HFFc6 (cell line): ENCODE measurements at places on chromosomes 12 and 14.
A peak's percentile ranks its signal among the peaks of the same experiment; 100 is the strongest.

- DNase-seq: no peak
Observed at GRCh38 chr12:83186419-83186818, 499.7 kb downstream of the TMTC2 start.

DNA sequence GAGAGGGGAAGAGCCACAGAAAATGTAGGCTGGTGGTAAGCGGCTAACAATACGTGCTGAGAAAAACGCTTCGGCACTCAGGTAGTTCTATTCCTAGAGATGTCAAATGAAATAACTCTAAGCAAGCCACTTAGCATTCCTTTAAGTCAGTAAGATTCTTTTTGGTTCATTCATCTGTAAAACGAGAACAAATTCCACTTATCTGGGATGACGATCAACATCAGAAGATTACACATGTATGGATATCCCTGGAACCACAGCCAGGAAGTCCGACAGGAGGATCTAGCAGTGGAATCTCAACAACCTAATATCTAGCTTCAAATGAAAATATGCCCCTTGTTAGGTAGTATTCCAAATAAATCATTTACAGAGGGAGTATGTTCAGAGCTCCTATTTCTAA lies 74.6 kb upstream of the CDKN3 start:
- DNase-seq: peak; percentile 9

DNA sequence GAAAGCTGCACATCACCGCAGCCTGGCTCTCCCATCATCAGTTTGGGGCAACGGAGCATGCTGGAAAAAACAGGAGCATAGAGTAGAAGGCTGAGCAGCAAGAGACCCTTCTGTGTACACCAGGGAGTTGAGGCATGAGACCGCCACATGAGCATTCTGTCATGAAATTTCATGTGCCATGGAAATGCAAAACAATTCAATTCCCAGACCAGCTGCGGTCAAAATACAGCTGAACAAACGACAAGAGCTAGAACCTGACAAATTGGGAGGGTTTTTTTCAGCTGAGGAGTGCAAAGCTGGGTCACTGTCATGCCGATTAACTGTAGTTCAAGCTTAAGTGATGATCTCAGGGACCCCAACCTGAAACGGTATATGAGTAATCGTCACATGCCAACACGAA lies 37.1 kb downstream of the TMEM30B start:
- DNase-seq: no peak

DNA sequence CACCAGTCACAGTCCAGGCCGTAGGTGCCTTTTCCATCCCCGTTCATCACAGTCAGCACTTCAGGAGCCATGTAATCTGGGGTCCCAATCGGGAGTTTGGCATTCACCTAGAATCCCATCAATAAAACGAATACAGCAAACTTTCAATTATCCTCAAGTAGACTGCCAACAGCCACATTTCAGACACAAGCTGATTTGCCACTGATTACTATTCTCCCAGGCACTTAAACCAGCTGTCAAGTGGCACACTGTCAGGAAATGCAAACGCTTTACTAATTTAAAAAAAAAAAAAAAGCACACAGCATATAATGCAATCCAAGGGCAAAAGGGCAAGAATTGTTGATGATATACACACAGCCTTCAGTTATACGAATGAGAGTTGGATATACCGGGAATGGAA lies 51.9 kb downstream of the CIT start:
- no peak for DNase-seq

GRCh38 chr12:109134186-109134917 lies 18.0 kb downstream of the ACACB start:
- DNase-seq: peak; percentile 3

GRCh38 chr12:92036061-92036620 lies 109.5 kb downstream of the BTG1 start:
- DNase-seq: no peak

GRCh38 chr14:69887740-69888657 lies 8.8 kb downstream of the SMOC1 start:
- DNase-seq: no peak

- no peak for DNase-seq
Observed at GRCh38 chr14:70002589-70003346, 123.6 kb downstream of the SMOC1 start.

GRCh38 chr12:111745211-111745610 lies 21.5 kb upstream of the ALDH2 start:
- DNase-seq: no peak

DNA sequence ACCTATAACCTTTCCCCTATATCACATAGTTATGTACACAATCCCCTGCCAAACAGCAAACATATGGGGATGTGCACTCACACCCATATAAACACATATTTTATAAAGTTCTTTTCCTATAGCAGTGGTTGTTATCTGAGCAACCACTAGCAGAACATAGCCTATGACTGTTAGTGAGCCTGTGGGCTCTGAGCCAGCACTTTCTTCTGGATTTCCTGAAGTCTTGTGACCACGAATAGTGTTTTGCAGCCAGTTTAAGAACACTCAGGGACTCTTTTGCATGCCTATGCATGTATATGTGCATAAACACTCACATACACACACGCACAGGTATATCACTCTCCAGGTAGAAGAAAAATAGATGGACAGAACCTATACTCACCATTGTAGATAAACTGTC lies 17.1 kb downstream of the TESPA1 start:
- DNase-seq: no peak

DNA sequence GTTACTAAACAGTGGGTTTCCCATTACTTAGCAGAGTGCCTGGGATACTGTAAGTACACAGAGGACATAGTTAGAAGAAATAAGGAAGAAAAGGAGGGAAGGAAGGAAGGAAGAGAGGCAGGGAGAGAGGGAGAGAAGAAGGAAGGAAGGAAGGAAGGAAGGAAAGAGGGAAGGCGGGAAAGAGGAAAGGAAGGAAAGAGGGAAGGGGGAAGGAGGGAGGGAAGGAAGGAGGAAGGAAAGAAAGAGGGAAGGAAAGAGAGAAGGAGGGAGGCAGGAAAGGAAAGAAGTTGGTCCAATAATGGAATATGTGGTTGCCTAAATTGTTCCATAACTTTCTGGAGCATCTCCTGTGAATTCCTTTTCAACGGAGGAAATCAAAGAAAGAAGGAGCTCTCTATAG lies 1230.4 kb downstream of the AACS start:
- no peak for DNase-seq

- DNase-seq: no peak
Observed at GRCh38 chr12:24268663-24269186, 319.3 kb upstream of the SOX5 start.

DNA sequence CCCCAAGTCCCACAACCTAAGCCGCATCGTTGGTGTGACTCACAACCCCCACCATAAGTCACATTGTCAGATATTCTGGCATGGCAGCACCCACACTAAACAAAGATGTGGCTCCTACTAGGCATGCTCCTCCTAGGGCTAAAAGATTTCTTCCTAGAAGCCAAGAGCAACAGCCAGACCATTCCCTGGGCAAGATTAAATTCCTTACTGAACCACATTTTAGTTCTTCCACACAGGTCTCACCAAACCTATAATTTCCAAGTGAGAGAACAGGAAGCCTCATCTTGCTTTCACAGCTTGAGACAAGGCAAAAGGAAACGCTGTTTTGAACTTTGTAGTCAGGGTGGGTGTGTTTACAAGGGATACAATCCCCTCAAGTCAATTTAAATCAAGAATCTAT lies 632.8 kb downstream of the DIO2 start:
- no peak for DNase-seq

DNA sequence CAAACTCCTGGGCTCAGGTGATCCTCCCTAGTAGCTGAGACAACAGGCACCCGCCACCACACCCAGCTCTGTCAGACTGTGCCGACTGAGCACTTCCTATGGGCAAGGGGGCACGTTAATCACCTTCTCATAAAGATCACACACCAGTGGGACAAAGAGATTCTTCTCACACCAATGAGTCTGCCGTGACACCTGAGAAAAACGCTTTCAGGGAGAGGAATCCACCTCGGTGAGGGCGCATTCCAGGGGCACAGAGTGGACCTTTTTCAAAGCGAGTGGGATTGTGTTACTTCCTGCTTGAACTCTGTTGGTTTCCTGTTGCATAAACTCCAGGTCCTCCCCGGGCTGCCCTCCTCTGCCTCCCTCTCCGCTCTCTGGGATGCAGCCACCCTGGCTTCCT lies 17.5 kb upstream of the SCARB1 start:
- no peak for DNase-seq

GRCh38 chr12:91040096-91040755 lies 17.6 kb downstream of the KERA start:
- peak; percentile 11 for DNase-seq

GRCh38 chr12:107322063-107322462 lies 228.7 kb upstream of the CRY1 start:
- DNase-seq: no peak

DNA sequence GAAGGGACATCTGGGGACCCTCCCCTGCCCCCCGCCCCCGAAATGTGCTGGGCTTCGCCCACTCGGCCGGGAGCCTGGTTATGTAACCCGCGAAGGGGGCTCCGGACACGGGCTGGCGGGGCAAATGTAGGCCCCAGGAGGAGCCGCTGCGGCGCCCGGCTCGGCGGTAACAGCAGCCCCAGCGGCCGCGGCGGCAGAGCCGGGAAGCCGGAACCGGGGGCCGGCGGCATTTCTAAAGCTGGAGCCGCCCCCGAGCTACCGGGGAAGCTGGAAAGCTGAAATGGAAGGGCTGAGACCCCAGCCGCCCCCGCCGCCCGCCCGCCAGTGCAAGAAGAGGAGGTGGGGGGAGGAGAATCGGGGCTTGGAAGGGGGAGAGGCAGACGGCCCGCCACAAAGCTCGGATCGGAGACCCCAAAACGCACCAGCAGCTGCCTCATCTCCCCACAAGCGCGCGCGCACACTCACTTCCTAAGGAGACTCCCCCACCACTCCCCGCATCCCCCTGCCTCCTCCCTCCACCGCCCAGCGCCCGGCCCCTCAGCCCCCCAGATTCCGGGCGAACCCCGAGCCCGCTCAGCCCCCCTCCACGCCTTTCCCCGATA lies 1.5 kb downstream of the KDM2B start:
- no peak for DNase-seq

DNA sequence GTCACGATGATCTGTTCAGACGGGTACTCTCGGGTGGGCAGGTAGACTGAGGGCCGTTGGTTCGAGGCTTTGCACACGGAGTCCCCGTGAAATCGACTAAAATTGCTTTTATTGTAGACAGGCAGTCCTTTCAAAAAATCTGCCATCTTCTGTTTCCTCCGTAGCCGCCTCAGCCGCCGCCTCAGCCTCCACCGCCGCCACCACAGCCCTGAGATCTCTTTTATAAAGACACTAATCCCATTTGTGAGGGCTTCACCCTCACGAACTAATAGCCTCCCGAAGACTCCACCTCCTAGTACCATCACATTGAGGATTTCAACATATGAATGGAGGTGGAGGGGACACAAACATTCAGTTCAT lies 74.2 kb downstream of the KLHL28 start:
- no peak for DNase-seq

- no peak for DNase-seq
Observed at GRCh38 chr12:32285489-32285888, 113.9 kb upstream of the FGD4 start.

DNA sequence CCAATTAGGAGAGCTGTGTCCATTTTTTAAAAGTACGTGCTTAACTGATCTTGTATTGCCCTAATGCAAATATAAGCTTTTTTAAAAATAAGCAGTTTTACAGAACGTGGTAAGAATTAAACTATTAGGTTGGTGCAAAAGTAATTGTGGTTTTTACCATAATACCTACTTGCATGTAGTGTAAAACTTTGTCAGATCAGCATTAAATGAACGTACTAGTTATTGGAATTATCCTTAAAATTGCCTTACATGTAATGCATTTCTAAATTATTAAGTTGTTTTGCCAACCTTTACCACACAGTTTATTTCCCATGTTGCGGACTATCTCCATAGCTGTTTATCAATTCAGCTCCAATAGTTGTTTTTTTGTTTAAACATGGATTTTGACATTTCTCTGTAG lies 10.9 kb downstream of the CAND1 start:
- no peak for DNase-seq

- no peak for DNase-seq
Observed at GRCh38 chr14:90060965-90061684, 669 bp upstream of the KCNK13 start.

- no peak for DNase-seq
Observed at GRCh38 chr12:124013073-124013472, 40.1 kb downstream of the ZNF664 start.
